ENCODE measurements at places on chromosomes 4 and X.

DNA sequence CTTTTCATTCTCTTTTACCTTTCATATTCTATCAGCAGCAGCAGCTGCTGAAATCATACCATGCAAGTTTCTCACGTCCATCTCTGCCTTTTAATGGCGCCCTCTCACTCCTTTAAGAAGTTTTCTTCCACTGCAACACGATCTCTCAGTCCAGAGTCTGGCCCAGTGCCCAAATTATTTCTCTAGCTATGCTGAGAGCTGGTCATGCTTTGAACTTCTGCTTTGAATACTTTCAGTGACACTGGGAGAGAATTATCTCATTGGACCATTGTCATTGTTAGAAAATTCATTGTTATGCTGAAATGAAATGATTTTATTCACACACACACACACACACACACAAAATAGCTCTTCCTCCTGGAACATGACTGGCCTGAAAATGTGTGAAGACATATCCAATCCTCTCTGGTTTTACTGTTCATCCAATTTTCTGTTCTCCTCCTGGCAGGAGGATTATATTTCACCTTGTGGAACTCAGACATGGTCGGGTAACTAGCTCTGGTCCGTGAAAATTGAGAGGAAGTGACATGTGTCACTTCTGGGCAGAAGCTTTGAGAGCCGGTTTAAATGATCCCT is 1.3 kb upstream of the PDHA1 start:
- DNase-seq: no peak

GRCh38 chr4:2842687-2843262 is 869 bp upstream of the ADD1 start:
- no peak for DNase-seq

- no peak for DNase-seq
Measured at GRCh38 chrX:144801786-144802185, 445.5 kb upstream of the SPANXN1 start.

DNA sequence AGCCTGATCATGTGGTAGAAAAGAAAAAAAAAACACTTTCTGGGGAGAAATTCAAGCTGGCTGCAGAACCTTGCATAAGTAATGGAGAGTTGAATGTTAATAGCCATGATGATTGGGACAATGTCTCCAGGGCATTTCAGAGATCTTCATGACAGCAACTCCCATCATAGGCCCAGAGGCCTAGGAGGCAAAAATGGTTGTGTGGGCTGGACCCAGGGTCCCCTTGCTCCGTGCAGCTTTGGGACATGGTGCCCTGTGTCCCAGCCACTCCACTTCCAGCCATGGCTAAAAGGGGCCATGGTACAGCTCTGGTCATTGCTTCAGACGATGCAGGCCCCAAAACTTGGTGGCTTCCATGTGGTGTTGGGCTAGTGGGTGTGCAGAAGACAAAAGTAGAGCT is 1170.9 kb downstream of the C4orf33 start:
- DNase-seq: no peak

DNA sequence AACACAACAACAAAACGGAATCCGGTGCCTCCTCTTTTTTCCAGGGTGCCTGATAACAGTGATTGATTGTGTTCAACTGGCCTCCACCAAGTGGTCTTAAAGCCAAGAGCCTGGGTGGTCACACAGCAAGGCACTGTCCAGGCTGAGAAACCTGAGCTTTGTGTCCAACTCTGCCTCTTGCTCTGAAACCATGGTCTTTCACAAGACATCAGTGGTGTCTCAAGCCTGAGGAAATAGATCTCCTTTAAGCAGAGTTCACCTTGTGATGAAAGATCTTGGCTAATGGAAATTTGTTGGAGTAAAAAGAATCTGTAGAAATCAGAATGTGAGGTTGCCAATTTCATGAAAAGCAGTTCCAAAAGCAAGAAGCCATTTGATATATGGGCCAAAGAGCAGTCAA is 47.3 kb upstream of the ACSL1 start:
- DNase-seq: no peak

- DNase-seq: no peak
Measured at GRCh38 chr4:6492861-6493657, 20.6 kb upstream of the PPP2R2C start.

GRCh38 chrX:69153060-69153730 is 12.1 kb downstream of the PJA1 start:
- no peak for DNase-seq

GRCh38 chr4:87835743-87836142 is 3.0 kb downstream of the MEPE start:
- no peak for DNase-seq

GRCh38 chrX:84219551-84219950 is 31.6 kb upstream of the RPS6KA6 start:
- no peak for DNase-seq

GRCh38 chr4:177569434-177569833 is 127.2 kb upstream of the AGA start:
- DNase-seq: no peak
